ENCODE measurements at places on chromosomes 7 and 10.

DNA sequence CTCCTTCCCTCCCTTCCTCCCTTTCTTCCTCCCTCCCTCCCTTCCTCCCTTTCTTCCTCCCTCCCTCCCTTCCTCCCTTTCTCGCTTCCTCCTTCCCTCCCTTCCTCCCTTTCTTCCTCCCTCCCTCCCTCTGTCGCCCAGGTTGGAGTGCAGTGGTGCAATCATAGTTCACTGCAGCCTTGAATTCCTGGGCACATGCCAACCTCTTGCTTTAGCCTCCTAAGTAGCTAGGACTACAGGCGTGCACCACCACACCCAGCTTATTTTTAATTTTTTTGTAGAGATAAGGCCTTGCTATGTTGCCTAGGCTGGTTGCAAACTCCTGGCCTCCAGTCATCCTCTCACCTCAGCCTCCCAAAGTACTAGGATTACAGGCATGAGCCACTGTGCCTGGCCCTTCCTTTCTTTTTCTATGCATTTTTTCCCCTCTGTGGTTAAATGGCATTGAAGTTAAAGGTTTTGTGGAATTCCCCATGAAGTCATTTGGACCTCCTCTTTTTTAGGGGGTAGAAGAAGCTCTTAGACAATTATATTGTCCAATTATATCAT, 9.6 kb downstream of the KLHDC10 start:
- no peak overlapping the region for H3K4me3 ChIP-seq
- no peak for DNase-seq
- H3K36me3 ChIP-seq, result peaks cover 9% of the 10 kb centered on the region
- H3K27me3 ChIP-seq, result peaks cover 2% of the 10 kb centered on the region

DNA sequence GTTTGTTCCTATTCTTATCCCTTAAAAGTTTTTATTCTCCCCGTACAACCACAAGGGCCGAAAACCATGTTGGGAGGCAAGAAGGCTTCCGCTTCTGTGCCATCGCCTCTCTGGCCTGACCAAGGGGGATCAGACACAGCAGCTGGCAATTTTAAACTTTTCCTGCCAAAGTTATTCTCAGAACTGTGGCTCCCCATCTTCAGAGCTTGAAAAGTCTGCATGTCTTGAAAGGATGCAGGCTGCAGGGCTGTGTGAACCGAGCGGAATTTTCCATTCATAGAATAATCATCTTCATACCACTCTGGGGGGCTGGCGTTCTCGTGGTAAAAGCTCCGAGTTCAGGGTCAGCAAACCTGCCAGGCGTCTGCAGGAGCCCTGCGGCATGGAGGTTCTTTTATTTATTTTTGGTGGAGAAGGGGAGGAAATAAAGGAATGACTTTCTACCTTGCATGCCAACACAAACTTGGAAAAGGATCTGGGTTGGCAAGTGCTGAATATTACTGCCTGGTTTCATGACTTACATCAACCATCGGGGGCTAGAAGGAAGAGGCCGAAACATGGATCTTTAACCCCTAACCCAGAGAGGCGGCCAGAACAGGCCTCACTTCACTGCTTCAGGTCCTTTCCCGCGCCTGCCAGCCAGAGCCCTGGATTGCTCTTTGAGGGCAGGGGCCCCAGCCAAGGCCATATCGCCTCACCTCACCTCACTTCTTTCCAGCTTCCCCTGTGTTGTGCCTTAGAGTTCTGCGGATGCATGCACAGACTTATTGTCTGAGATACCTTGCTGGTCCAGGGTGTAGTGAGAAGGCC, 3.0 kb upstream of the NANOS1 start:
- H3K27ac ChIP-seq, result no peak overlapping the region
- no peak overlapping the region for H3K4me3 ChIP-seq
- DNase-seq, result no peak
- peaks cover 8% of the 10 kb centered on the region for H3K27me3 ChIP-seq

- no peaks in the 10 kb centered on the region for H3K4me1 ChIP-seq
- no peak overlapping the region for H3K27ac ChIP-seq
- no peak for DNase-seq
- H3K36me3 ChIP-seq, result peaks cover 4% of the 10 kb centered on the region
- no peak overlapping the region for H3K4me3 ChIP-seq
Measured at GRCh38 chr10:71878327-71879034, 27.4 kb upstream of the PSAP start.

DNA sequence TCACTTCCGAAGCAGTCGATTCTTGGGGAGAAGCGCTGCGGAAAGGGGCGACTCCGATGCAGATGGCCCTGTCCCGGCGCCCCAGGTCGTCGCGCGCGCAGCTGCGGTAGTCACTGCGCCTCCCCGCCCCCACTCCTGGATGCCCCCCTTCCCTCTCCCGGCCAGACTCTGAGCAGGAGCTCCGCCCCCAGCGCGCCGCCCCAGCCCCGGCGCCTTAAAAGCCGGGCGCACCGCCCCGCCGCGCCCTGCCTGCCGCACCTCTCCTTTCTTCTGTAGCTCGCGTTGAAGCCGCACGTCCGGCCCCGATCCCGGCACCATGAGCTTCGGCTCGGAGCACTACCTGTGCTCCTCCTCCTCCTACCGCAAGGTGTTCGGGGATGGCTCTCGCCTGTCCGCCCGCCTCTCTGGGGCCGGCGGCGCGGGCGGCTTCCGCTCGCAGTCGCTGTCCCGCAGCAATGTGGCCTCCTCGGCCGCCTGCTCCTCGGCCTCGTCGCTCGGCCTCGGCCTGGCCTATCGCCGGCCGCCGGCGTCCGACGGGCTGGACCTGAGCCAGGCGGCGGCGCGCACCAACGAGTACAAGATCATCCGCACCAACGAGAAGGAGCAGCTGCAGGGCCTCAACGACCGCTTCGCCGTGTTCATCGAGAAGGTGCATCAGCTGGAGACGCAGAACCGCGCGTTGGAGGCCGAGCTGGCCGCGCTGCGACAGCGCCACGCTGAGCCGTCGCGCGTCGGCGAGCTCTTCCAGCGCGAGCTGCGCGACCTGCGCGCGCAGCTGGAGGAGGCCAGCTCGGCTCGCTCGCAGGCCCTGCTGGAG, at the start of gene INA:
Gene INA, plus strand, starts transcription at position 243 of the 817 bp plus-strand sequence. Its CDS starts 74 bp downstream, at position 317.
- peaks cover 16% of the 10 kb centered on the region for H3K27me3 ChIP-seq
- H3K27ac ChIP-seq, result no peak within 1 kb of the TSS
- peaks cover 10% of the 10 kb centered on the region for H3K4me1 ChIP-seq
- DNase-seq, result peak; percentile 41
- peaks cover 6% of the 10 kb centered on the region for H3K36me3 ChIP-seq

- peaks cover 26% of the 10 kb centered on the region for H3K4me1 ChIP-seq
- H3K27me3 ChIP-seq, result no peaks in the 10 kb centered on the region
- no peak overlapping the region for H3K27ac ChIP-seq
Measured at GRCh38 chr10:100531761-100532160, 2.1 kb upstream of the NDUFB8 start.

GRCh38 chr10:100890673-100891317, 22.0 kb upstream of the SLF2 start:
- H3K4me3 ChIP-seq, result no peak overlapping the region
- H3K36me3 ChIP-seq, result no peaks in the 10 kb centered on the region
- H3K4me1 ChIP-seq, result peaks cover 8% of the 10 kb centered on the region

GRCh38 chr7:21336743-21337142, 91.1 kb upstream of the SP4 start:
- peaks cover 10% of the 10 kb centered on the region for H3K4me1 ChIP-seq
- H3K4me3 ChIP-seq, result no peak overlapping the region
- peaks cover 2% of the 10 kb centered on the region for H3K27me3 ChIP-seq
- no peak overlapping the region for H3K27ac ChIP-seq

GRCh38 chr10:121556455-121556854, 41.8 kb downstream of the FGFR2 start:
- peaks cover 3% of the 10 kb centered on the region for H3K36me3 ChIP-seq
- no peak overlapping the region for H3K4me3 ChIP-seq

- peaks cover 1% of the 10 kb centered on the region for H3K4me1 ChIP-seq
- no peaks in the 10 kb centered on the region for H3K27me3 ChIP-seq
- H3K4me3 ChIP-seq, result no peak overlapping the region
- H3K36me3 ChIP-seq, result no peaks in the 10 kb centered on the region
- DNase-seq, result no peak
- no peak overlapping the region for H3K27ac ChIP-seq
Measured at GRCh38 chr10:65565246-65565645, 1360.6 kb upstream of the LRRTM3 start.

GRCh38 chr7:151395036-151395367, 14.8 kb downstream of the WDR86 start:
- no peak for DNase-seq
- H3K27me3 ChIP-seq, result peaks cover 14% of the 10 kb centered on the region
- peaks cover 5% of the 10 kb centered on the region for H3K4me1 ChIP-seq
- H3K27ac ChIP-seq, result peak overlapping the region; percentile 48
- H3K4me3 ChIP-seq, result peak overlapping the region; percentile 65

- peaks cover 14% of the 10 kb centered on the region for H3K4me1 ChIP-seq
- peak; percentile 85 for DNase-seq
- no peaks in the 10 kb centered on the region for H3K36me3 ChIP-seq
- H3K27me3 ChIP-seq, result no peaks in the 10 kb centered on the region
Measured at GRCh38 chr7:18666107-18666728, 170.7 kb downstream of the HDAC9 start.
